ENCODE measurements at places on chromosomes 7 and 10.

GRCh38 chr7:54129035-54129434, 413.1 kb upstream of the VSTM2A start:
- H3K36me3 ChIP-seq = no peaks in the 10 kb centered on the region
- H3K4me3 ChIP-seq = no peak overlapping the region
- no peaks in the 10 kb centered on the region for H3K27me3 ChIP-seq
- no peaks in the 10 kb centered on the region for H3K4me1 ChIP-seq

DNA sequence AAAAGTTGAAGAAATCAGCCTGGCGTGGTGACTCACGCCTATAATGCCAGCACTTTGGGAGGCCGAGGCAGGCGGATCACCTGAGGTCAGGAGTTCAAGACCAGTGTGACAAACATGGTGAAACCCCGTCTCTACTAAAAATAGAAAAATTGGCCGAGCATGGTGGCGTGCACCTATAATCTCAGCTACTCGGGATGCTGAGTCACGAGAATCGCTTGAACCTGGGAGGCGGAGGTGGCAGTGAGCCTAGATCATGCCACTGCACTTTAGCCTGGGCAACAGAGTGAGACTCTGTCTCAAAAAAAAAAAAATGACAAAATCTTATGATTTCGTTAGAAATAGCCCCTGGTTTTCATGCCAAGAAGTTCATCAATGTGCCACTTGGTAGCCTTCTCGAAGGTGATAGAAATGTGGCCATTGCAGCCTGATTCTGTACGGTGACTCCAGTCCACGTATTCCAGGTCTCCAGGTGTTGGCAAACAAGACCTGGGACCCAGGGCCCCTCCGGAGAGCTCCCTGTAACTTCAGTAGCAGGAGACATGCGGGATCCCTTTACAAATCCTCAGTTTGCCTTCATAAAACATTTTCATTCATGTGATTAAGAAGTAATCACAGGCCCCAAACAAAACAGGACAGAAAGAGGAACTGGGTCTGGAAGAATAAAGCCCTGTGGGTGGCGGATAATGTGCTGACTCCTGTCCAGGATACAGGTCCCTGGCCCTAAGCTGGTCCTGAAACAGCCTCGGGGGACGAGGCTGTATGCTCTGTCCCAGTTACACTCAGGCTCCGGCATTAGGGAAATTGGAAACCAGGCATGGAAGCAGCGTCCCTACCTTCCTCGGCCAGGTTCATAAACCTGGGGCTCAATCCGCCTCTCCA, 207.3 kb upstream of the SH2B2 start:
- H3K4me3 ChIP-seq = no peak overlapping the region
- H3K27ac ChIP-seq = no peak overlapping the region
- no peaks in the 10 kb centered on the region for H3K36me3 ChIP-seq
- peaks cover 12% of the 10 kb centered on the region for H3K4me1 ChIP-seq
- no peaks in the 10 kb centered on the region for H3K27me3 ChIP-seq

GRCh38 chr10:132927824-132928223, 14.5 kb downstream of the CFAP46 start:
- no peak overlapping the region for H3K27ac ChIP-seq
- no peak for DNase-seq
- no peaks in the 10 kb centered on the region for H3K27me3 ChIP-seq
- H3K4me1 ChIP-seq = no peaks in the 10 kb centered on the region
- H3K36me3 ChIP-seq = no peaks in the 10 kb centered on the region
- H3K4me3 ChIP-seq = no peak overlapping the region

GRCh38 chr7:55056577-55057480, 38.0 kb downstream of the EGFR start:
- no peak overlapping the region for H3K27ac ChIP-seq
- H3K4me1 ChIP-seq = no peaks in the 10 kb centered on the region
- H3K4me3 ChIP-seq = no peak overlapping the region
- no peaks in the 10 kb centered on the region for H3K27me3 ChIP-seq
- H3K36me3 ChIP-seq = no peaks in the 10 kb centered on the region

GRCh38 chr10:112663234-112664125, 216.5 kb downstream of the VTI1A start:
- no peak overlapping the region for H3K27ac ChIP-seq
- no peak for DNase-seq
- no peaks in the 10 kb centered on the region for H3K4me1 ChIP-seq
- no peak overlapping the region for H3K4me3 ChIP-seq
- H3K36me3 ChIP-seq = no peaks in the 10 kb centered on the region

GRCh38 chr7:150909200-150909995, 57.1 kb downstream of the AOC1 start:
- H3K4me1 ChIP-seq = no peaks in the 10 kb centered on the region
- H3K36me3 ChIP-seq = no peaks in the 10 kb centered on the region
- no peak overlapping the region for H3K4me3 ChIP-seq
- H3K27ac ChIP-seq = no peak overlapping the region

GRCh38 chr7:158282461-158283001, 305.1 kb downstream of the PTPRN2 start:
- H3K27ac ChIP-seq = no peak overlapping the region
- no peaks in the 10 kb centered on the region for H3K36me3 ChIP-seq

Data from H1 (cell line).